Fibroblast of upper back skin (primary cell): ENCODE measurements at places on chromosomes 5 and 9.

GRCh38 chr9:109441296-109441695 lies 56.8 kb downstream of the PTPN3 start:
- DNase-seq: no peak

GRCh38 chr5:150114102-150114641 lies 27.8 kb upstream of the CSF1R start:
- DNase-seq: no peak

DNA sequence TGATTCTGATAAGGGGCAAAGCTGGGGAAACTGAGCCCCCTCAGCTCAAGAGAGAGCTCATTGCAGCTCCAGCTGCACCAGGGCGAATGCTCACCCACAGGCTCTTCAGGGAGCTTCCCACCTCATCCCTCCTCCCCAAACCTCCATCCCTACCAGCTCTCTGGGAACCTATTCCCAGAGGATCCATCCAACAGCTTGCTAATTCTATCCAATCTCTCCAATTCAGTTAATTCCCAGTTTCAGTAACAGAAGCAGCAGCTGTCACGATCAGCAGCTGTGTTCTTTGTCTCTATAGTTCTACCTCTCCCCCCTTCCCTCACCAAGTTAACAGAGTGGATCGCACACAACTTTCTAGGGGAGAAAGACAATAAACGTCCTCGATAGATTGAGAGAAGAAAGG lies 135.5 kb upstream of the EFNA5 start:
- no peak for DNase-seq

GRCh38 chr5:37787742-37788141 lies 52.1 kb downstream of the GDNF start:
- DNase-seq: peak; percentile 80

- peak; percentile 95 for DNase-seq
Measured at GRCh38 chr5:61409568-61409967, 77.5 kb downstream of the ZSWIM6 start.

GRCh38 chr5:11306365-11306764 lies 545.3 kb upstream of the DAP start:
- DNase-seq: no peak

GRCh38 chr5:35902046-35902672 lies 36.3 kb downstream of the CAPSL start:
- DNase-seq: peak; percentile 53

GRCh38 chr5:11050596-11051304 lies 289.7 kb upstream of the DAP start:
- no peak for DNase-seq

DNA sequence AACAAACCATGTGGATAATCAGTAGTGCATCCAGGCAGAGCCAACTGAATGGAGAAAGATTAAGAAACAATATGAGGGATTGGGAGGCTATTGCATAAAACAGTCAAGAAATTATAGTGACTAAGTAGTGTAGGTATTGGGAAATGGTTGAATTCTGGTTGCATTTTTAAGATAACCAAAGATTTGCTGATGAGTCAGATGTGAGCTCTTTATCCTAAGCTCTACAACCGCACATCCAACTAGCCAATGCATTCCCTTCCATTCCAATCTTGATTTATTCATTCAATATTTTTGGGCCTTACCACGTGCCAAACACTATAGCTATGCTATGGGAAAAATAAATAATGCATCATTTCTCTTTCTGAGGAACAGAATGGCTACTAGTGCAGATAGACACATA lies 524.5 kb upstream of the RGMB start:
- DNase-seq: peak; percentile 95

DNA sequence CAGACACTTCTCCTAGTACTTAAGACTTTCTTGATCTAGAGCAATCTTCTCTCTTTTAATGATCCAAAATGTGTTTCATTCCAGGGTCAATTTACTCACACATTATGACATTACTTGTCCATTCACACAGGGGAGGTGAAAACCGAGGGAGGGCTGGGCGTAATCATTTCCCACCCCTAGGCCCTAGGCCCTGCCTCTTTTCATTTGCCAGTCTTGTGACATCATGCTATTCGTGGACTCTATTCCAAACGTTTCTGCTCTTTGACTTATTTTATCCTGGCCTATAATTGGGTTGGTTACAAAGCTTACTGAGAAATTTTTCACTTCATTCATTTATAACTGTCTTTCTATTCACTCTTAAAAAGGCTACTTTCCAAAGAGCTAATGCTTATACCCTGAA lies 2.4 kb downstream of the DCAF12 start:
- DNase-seq: no peak

DNA sequence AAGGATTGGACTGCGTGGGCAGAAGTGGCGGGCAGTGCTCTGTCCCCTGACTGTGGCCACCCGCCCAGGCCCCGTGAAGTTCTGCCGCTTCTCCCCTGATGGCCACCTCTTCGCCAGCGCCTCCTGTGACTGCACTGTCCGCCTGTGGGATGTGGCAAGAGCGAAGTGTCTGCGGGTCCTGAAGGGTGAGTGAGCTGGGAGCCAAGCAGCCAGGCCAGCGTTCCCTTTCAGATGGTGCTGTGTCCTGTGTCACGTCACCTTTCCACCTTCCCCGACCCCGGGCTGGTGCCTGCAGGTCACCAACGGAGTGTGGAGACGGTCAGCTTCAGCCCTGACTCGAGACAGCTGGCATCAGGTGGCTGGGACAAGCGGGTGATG lies 2.3 kb downstream of the WDR38 start:
- DNase-seq: no peak

DNA sequence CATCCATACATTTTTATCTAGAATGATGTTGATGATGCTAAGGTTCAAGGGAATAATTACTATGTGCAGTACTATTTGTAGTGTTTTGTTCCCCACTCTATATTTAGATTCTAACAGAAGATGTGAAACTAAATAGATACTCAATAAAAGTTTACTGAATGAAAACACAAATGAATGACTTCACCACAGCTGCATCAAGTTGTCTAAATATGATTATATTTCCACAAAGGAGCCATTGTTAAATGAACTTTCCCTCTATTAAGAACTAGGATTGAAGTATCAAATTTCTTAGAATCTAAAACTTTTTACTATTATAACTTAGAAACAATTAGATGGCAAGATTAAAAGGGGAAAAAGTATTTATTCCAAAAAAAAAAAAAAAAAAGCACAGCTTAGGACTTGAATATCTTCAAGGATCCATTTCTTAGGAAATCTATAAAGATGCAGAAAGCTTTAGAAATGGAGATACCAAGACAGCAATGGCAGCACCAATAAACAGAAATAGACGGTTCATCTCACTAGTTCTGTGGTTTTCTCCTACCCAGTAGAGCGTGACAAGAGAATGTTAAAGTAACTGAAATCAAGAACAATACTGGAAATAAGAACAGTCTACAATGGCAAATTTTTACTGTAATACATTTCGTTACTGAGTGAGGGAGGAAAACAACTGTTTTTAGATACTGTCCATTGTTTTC lies 347.6 kb downstream of the EBF1 start:
- DNase-seq: no peak

DNA sequence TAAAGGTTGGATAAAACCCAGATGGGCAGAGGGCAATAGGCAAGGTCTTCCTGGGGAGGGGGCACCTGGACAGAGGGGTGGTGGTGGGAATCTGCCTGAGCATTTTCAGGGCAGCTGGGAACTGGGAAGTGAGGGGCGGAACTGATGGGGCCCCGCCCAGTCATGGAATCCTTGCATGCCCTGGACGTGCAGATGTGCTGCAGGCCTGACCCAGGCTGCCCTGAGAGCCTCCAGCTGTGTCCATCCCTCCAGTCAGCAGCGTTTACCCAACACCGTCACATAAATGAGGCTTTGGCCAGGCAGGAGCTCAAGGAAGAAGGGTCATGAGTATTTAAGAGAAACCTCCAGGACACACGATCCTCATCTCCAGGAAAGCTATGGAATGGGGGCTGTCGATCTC lies 70.3 kb downstream of the DAB2IP start:
- DNase-seq: no peak

DNA sequence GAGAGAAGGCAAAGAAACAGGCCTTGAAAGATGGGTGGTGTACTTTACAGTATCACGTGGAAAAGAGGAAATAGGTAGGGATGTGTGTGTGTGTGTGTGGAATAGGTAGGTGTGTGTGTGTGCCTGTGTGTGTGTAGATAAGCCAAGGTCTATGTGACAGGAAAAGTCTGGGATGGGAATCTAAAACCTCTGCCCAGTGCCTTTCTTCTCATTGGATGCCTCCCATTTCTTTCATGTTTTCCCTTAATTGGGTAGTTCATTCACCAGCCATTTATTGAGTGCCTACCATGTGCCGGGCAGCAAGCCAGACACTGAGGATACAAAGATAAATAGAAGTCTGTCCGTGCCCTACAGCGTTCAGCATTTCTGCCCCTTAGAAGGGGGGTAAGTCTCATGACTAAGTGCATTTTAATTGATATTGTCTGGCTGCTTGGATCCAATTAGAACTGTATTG lies 1.0 kb downstream of the URM1 start:
- DNase-seq: no peak

- no peak for DNase-seq
Measured at GRCh38 chr5:17269201-17269600, 51.8 kb downstream of the BASP1 start.

- DNase-seq: no peak
Measured at GRCh38 chr5:136195971-136196820, 3.2 kb upstream of the SMIM32 start.

- DNase-seq: no peak
Measured at GRCh38 chr5:176822041-176822792, 11.9 kb downstream of the UNC5A start.

- no peak for DNase-seq
Measured at GRCh38 chr5:3615217-3615616, 19.6 kb downstream of the IRX1 start.

DNA sequence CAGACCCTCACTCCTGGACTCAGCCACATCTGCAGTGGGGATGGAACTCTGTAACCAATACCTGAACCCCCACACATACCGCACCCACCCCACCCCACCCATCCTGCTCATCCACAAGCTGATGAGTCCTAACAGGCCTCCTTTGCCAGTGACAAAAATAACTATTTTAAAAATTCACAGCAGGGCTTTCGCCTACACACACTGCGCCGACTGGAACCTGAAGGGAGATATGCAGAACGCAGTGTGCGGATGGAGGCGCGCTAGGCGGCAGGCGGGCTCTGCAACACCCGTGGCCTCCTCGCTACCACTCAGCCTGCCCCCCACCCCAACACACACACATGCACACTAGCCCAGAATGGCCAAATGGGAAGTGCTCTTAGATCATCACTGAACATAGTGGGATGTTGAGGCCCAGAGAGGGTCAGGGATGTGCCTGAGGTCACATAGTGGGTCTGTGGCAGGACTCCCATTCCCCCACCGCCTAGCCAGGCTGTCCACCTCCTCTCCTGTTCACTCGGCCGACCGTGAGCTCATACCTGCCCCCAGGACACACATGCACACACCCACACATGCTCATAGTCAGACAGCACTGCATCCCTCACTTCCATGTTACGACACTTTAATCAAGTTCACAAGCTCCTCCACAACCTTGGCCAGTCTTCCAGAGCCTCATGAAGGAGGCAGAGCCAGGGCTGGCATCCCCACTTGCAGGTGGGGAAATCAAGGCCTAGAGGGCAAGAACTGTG lies 6.3 kb upstream of the CAMK2A start:
- DNase-seq: no peak

DNA sequence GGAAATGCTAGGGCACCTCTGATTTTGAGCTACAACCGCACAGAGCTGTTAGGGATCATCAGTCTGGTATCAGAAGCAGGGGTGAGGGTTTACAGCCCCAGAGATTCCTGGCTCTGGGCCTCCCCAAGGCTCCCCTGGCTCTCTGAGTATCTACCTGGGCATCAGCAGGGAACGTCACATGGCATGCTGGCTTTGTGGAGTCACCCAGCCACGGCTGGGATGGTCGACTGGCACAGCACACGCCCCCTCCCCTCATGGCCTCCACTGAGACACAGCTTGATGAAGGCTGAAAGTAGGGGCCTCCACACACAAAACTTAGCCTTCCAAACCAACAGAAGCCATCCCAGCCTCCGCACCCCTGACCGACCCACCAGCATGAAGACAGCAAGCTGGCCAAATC lies 16.7 kb downstream of the ATPSCKMT start:
- no peak for DNase-seq

DNA sequence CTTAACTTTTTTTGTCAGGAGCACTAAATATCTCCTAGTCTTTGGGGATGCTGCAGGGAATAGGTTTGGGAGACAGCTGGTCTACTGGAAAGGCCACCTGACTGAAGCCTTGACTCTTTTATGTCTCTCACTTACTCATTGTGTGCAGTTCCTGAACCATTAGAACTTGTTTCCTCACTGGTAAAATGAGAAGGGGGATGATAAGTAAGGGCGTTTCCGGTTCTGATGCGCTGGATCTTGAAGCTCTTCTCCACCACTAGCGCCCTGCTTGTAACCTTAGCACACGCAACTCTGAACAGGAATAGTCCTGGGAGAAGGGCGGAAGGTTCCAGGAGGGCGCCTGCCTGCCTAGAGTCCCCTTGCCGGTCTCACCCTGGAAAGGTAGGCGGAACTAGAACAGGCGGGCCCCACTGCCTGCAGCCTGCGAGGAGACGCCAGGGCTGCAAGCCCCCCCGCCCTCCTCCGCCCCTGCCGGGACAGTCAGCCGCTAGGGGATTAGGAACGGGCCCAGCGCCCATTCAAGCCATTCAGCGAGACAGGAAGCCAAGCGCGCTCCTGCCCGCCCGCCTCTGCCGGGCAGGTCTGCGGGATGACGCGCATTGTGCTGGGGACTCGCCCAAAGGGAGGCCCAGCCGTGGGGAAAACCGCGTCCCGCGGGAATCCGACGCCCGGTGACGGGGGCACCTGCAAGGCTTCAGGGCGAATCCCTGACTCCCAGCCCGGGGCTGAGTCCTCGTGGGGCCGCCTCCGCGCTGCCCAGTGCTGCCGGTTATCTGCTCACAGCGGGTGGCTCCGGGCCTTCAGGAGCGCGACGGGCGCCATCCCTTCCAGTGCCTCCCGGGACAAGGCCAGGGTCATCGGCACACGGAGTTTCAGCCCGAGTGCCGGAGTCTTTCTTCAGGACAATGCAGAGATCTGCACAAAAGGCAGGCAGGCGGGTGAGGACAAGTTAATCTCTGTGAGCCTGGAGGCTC lies 44.0 kb upstream of the XPA start:
- peak; percentile 47 for DNase-seq

DNA sequence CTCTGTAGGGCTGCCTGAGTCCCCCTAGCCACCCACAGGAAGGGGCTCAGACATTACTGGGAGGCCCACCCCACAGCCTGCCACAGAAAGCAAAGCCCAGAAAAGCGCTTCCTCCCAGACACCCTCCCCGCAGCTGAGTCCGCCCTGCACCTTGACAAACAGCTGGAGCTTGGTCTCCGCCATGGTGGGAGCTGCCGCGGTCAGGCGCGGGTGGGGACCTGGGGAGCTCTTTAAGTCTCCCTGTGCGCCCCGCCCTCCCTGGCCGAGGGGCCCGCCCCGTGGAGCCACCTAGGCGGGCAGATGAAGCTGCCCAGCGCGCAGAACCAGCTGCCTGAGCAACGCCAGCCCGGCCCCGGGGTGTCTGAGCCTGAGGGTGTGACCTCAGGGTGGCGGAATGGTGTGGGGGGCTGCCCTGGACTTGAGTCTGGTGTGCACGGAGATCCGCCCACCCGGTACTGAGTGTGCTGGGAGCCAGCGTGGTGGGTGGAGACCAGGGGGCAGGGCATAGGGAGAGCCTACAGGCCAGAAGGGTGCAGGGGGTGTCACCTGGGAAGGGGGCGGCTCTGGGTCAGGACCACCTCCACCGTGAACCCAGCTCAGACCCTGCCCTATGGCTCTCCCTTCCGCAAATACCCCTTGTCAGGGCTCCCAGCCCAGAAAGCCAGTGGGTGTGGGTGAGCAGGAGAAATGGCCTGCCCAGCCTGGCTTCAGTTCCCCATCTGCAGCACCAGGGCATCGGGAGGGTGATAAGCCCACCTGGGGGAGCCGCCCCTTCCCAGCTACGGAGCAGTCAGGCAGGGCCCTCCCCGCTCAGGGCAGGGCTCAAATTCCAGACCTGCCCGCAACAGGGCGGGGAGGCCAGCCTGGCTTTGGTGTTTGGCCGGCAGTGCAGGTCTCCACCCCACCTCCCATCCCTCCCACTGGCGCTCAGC lies at the start of gene CLIC3:
Gene CLIC3, minus strand, starts transcription at position 208 of the 932 bp plus-strand sequence. Its CDS starts 25 bp downstream, at position 183.
- peak; percentile 11 for DNase-seq
